ENCODE measurements at places on chromosomes 1 and 21.

DNA sequence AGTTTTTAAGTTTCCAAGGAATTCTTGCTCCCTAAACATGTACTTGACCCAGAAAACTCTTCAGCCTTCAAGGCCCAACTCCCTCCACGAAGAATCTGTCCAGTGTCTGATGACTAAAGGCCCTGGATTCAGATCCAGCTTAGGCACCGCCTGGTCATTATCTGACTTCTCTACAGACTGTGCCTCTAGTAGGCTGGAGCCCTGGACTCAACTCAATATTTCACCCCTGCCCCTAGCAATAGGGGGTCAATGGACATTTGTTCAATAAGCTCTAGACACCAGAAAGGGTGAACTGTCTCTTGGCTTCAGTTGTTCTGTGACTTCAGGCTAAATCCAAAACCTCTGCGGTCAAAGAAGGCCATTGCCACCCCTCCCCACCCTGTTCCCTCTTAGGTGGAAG is 34.5 kb downstream of the NUAK2 start:
- no peak for DNase-seq

GRCh38 chr1:10796029-10796944 is at the start of gene CASZ1:
TSS of gene CASZ1 (minus strand) at chr1:10796646. CDS start at chr1:10693889, 102,757 bp downstream.
- DNase-seq: no peak

DNA sequence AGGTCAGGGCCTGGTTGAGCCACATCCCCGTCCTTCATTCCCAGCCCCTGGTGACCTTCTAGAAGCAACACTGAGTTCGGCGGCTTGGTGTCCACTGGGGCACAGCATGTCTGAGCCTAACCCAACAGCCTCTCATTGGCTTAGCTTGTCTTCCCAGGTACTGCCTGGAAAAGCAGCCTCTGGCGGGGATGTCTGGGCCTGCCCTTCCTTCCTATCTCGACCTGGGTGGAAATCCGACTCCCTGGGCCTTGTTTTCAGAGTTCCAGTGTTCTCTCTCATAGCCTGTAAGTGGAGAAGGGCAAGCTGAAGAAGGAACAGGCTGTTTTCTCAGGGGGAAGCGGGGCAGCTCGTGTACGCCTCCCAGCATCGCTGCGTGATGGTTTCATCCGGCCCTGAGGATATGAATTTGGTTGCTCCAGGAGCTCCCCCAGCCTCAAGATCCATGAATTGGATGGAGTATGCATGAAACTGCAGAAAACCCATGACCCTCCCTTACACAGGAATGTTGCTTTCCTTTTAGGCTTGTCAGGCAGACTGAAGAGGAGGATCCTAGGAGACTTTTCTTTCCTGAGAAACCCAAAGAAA is 116.5 kb upstream of the IRF2BP2 start:
- no peak for DNase-seq

GRCh38 chr1:34331020-34331926 is 154.6 kb downstream of the C1orf94 start:
- DNase-seq: no peak

DNA sequence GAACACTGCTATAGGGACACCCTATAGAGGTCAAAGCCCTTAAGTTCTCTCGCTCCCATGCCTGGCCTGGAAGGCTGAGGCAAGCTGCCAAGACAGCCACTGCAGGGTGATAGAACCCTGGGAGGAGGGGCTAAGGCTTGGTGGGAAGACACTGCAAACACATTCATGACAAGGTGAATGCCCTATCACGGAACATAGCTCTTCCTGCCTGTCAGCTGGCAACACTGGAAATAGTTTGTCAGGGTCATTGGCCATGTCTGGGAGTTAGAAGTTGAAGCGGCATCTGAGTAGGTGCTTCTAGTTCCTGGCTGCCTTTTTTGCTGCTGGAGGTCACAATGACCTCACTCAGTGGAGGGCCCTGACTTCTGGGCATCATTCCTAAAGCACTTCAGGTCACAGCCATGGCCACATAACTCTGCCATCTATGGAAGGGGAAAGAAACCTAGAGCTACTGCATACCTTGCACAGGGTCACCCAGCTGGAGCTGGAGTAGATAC is 4.2 kb downstream of the FABP3 start:
- DNase-seq: no peak

DNA sequence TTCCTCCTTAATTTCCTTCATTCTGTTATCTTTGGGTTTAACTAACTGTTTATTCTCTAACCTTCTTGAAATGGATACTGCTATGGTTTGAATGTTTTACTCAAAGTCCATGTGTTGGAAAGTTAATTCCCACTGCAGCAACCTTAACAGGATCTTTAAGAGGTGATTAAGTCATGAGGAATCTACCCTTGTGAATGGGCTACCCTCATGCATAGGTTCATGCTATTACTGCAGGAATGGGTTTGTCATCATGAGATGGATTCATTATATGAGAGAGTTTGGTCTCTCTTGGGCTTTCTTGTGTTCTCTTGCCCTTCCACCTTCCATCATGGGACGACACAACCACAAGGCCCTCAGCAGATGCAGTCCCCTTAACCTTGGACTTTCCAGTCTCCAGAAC is 516.9 kb downstream of the ADGRL2 start:
- DNase-seq: no peak

- DNase-seq: no peak
Measured at GRCh38 chr1:202131956-202132821, 9.5 kb downstream of the GPR37L1 start.

- no peak for DNase-seq
Measured at GRCh38 chr1:85628791-85629531, 48.4 kb downstream of the CCN1 start.

GRCh38 chr1:54111624-54112023 is 41.2 kb downstream of the CDCP2 start:
- DNase-seq: no peak

DNA sequence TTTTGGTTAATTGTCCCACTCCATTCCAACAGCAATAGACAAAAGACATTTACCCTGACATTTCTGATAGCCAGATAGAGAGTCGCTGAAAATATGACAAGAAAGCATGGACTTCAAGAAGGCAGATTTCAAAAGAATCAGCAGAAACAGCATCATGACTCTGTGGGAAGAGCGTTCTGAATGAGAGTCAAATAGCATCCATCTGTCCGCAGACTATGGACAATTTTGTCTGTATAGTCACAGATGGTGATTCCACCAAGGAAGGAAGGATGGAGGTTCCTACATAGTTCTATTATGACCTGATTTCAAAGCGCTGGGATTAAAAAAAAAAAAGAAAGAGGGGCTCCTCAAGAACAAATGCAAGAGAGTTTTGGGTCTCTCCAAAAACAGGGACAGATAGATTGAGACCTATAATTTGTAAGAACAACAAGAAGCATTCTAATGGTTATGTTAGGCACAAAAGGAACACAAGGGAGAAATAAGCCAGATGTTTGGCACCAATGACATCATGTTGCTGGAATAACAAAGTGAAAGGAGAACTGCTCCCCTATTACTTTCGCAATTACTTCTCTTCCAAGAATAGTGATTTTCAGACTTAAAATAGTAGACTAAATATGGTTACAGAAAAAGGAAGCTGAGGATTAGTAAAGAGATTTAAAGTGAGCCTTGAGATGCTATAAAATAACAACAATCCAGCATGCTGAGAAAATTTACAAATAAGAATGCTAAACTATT is 28.5 kb downstream of the NIBAN1 start:
- no peak for DNase-seq

DNA sequence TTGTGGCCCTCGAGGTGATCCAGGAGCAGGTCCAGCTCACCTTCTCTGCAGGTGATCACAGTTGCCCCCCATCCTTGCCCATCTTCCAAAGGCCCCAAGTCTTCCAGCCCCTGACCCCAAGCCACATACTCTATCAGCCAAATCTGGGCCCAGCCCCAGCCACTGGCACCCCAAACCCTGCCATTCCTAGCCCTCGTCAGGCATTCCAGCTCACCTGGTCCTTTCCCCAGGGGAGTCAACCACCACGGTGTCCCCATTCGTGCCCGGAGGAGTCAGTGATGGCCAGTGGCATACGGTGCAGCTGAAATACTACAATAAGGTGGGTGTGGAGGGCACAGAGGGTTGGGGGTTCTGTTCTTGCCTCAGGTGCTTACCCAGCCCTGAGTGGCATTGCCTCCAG is 12.2 kb downstream of the CELSR2 start:
- DNase-seq: no peak

Data from T-helper 2 cell (primary cell).